Aortic smooth muscle cell (primary cell): ENCODE measurements at places on chromosomes 5 and 9. TPM values are rescaled to one million over a fixed set of nuclear protein-coding genes. Genes with fewer than 3 reads are reported as not detected.

CCDC192 gene
- total RNA-seq, result not detected in 2 replicates

IFNA13 gene
- not detected in 2 replicates for total RNA-seq

BTNL8 gene
- total RNA-seq, result not detected in 2 replicates

ENTREP1 gene
- total RNA-seq, result 0.13 and 0.25 TPM in 2 replicates

PCDHGA6 gene
- total RNA-seq, result 3.3 and 5.3 TPM in 2 replicates

WNT8A gene
- total RNA-seq, result not detected in 2 replicates

PCDHAC2 gene
- total RNA-seq, result 0.31 and 0.53 TPM in 2 replicates

PDE8B gene
- total RNA-seq, result 0.06 and 0.13 TPM in 2 replicates

RETREG1 gene
- total RNA-seq, result 1.1 and 1.6 TPM in 2 replicates

SH3TC2 gene
- 9.5 and 10.8 TPM in 2 replicates for total RNA-seq

WWC1 gene
- 0.19 and 0.66 TPM in 2 replicates for total RNA-seq

ANP32B gene
- 11.8 and 18.7 TPM in 2 replicates for total RNA-seq

FANCC gene
- total RNA-seq, result 3.0 and 3.6 TPM in 2 replicates

GABRA1 gene
- total RNA-seq, result under 0.01 TPM in 2 replicates

NUP214 gene
- total RNA-seq, result 10.3 and 14.2 TPM in 2 replicates

PCDHA9 gene
- under 0.01 and 0.06 TPM in 2 replicates for total RNA-seq

TRIP13 gene
- total RNA-seq, result 14.2 and 26.2 TPM in 2 replicates

SGCD gene
- total RNA-seq, result 16.9 and 37.3 TPM in 2 replicates

PCDHA1 gene
- under 0.01 and 0.06 TPM in 2 replicates for total RNA-seq

CXCL14 gene
- total RNA-seq, result 0.79 TPM in 1 of 2 replicates, not detected in the other

OR1J1 gene
- total RNA-seq, result not detected in 2 replicates

CCIN gene
- 0.50 and 0.92 TPM in 2 replicates for total RNA-seq

HRCT1 gene
- 1.3 and 2.2 TPM in 2 replicates for total RNA-seq

EQTN gene
- not detected in 2 replicates for total RNA-seq

PITX1 gene
- total RNA-seq, result 0.13 and 0.44 TPM in 2 replicates

TNC gene
- total RNA-seq, result 20.6 and 48.6 TPM in 2 replicates

SIT1 gene
- total RNA-seq, result 0.25 and 0.53 TPM in 2 replicates

OR1J2 gene
- total RNA-seq, result 0.53 TPM in 1 of 2 replicates, not detected in the other

OBP2B gene
- total RNA-seq, result not detected in 2 replicates

PPP6C gene
- 7.9 and 11.7 TPM in 2 replicates for total RNA-seq

POU5F2 gene
- total RNA-seq, result 0.53 and 0.99 TPM in 2 replicates

PTGES gene
- 1.9 and 4.4 TPM in 2 replicates for total RNA-seq

IPO11 gene
- 23.1 and 24.3 TPM in 2 replicates for total RNA-seq

IL3 gene
- not detected in 2 replicates for total RNA-seq

IGFBPL1 gene
- not detected in 2 replicates for total RNA-seq

CETN3 gene
- total RNA-seq, result 13.5 and 19.7 TPM in 2 replicates

CCDC183 gene
- total RNA-seq, result 0.19 and 0.26 TPM in 2 replicates

SHISAL2B gene
- total RNA-seq, result not detected in 2 replicates

TMEM215 gene
- not detected in 2 replicates for total RNA-seq

FBP2 gene
- total RNA-seq, result 0.06 TPM in 1 of 2 replicates, not detected in the other
